ENCODE measurements at places on chromosomes 13 and 19. TPM values are rescaled to one million over a fixed set of nuclear protein-coding genes. Genes with fewer than 3 reads are reported as not detected.

The AMER2 gene
- total RNA-seq = not detected

The KCNN1 gene
- total RNA-seq = 4.7 TPM

The MUC16 gene
- total RNA-seq = not detected

The GAPDHS gene
- not detected for total RNA-seq

The C19orf81 gene
- 33.0 TPM for total RNA-seq

The UBE2L5 gene
- not detected for total RNA-seq

The FFAR2 gene
- total RNA-seq = not detected

The HMGB1 gene
- 442 TPM for total RNA-seq

The RGL3 gene
- 0.40 TPM for total RNA-seq

The SSBP4 gene
- 189 TPM for total RNA-seq

DNA sequence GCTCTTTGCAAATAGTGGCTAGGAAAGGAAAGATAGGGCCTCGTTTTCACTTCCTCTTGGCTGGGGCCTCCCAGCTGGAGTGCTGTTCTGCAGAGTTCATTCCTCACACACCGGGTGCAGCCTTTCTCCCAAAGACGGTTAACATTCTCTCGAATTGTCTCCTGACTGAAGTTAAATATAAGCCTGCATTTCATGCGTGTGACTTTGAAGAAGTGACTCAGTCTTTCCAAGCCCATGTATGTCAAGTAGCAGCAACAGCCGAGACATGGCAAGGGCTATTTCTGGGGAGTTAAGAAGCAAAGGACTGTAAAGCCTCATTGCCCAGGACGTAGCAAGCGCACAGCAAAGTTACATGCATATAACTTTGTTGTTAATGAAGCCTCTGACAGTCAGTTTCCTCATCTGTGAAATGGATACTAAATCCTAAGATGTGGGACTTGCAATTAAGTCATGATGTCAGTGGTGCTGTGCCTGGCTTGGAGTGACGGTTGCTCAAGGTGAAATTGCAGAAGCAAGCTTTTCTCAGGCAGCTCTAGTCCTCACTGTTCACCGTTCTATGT is 502.4 kb downstream of the MYO16 start:
- no peak for DNase-seq

DNA sequence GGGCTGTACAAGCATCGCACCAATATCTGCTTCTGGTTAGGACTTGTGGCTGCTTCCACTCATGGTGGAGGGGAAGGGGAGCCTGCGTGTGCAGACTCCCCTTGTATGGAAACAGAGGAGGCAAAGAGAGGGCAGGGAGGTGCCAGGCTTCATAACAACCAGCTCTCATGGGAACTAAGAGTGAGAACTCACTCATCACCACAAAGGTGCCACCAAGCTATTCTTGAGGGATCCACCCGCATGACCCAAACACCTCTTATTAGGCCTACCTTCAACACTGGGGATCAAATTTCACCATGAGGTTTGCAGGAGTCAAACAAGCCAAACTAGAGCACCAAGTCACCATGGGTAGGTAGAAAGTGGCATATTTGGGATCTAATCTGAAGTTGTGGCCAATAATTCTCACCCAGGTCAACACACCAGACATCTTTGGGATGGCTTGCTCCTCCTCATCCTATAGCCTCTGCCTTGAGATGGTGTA is 46.4 kb downstream of the RUBCNL start:
- DNase-seq = no peak

DNA sequence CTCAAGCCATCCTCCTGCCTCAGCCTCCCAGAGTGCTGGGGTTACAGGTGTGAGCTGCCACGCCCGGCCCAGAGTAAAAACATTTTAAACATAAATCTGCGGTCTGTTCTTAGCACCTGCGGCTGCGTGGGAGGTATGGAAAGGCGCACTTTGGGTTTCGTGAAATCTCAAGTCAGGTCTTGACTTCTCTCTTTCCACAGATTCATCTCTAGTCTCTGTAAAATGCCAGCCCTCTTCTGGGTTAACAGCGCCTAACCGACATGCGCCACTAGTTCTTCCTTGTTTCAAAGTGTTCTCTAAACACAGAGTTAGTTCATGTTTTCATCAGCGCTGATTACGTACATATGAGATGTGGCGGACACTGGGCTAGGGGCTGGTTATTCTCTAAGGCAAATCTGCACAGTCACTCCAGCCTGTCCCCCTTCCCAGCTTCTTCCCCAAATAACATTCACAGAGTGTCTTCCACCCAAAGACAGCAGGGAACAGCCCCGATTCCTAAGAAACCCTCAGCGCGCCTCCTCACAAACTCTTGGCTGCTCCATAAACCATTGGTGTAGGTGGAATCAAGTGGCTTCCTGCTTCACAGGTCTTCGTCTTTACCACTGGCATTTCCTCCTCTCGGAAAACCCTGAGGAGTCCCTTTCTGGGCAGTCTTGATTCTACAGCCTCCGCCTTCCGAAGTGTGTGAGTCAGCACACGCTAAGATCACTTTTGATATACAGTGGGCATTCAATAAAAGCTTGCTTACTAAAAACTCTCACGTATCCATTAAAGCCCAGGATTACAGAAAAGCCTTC is 1.4 kb downstream of the PARP4 start:
- peak; percentile 30 for DNase-seq

DNA sequence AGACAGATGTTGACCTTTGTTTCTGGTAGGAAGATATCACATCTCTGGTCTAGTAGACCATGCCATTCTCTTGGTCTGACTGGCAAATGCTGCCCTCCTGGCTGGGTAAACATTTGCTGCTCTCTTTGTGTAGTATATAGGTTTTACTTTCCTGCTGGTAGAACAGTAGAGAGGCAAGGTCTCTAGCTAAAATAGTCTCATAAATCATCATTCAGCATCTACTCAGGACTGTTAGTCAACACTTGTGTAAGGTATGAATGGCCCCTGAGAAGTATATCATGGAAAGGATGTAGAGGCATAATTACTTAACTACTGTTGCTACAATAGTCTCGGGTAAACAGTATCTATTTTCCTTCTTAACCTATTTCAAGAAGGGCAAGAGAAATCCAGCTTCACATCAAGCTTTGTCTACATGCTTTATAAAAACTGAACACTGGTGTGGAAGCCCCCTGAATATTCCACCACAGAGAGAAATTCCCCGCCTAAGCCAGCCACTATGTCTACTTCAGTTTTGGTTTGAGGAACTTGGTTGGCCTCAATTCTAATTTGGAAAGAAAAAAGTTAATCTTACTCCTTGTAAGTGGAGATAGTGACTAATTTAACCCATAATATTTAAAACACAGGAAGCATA is 18.4 kb upstream of the MYCBP2 start:
- DNase-seq = no peak

DNA sequence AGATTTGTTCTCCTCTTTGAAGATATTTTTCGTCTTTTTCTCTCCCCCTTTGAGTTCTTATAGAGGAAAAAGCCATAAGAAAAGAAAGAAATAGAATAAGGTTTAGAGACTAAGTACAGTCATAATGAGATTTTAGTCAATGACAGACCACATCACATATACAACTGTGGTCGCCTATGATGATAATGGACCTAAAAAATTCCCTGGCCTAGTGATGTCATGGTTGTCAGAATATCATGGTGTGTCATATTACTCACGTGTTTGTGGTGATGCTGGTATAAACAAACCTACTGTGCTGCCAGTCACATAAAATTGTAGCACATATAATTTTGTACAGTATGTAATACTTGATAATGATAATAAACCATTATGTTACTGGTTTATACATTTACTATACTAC is 1096.1 kb downstream of the OLFM4 start:
- DNase-seq = no peak

GRCh38 chr13:86554066-86554465 is 754.8 kb upstream of the SLITRK6 start:
- DNase-seq = no peak

DNA sequence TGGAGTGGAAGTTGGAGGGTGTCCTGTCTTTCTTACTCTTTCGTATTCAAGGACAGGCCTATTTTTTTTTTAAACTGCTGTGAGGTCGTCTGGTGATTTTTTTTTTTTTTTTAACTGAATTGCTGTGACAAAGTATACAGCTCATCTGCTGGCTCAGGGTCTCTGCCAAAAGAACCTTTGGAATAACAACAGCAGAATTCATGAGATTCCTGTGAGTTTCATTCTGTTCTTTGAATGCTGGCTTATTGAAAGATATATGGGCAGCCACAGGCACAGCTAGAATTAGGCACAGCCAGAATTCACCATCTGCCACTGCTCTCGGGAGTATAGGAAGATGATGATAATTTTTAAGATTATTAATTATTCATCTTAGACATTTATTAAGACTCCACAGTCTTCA is 21.4 kb upstream of the FRY start:
- DNase-seq = no peak

GRCh38 chr19:16025108-16026101 is 50.9 kb upstream of the TPM4 start:
- peak; percentile 59 for DNase-seq

DNA sequence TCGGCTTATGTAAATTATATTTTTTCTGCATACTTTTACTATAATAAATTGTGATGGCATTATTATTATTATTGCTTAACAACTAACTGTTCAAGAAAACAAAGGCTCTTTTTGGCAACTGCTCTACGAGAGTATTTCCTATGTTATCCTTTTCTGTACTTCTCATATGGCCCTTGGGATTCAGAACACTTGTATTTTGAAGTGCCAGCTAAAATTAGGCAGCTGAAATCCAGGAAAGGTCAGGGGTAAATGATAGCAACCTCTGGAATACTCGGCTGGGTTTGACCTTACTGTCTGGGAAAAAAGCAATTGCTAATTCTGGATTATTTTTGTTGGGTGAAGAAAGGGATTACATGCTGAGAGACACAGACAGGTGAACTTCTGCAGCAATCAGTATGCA is 23.9 kb downstream of the EDNRB start:
- DNase-seq = no peak

- DNase-seq = no peak
Measured at GRCh38 chr13:54628383-54628782, 1599.8 kb downstream of the OLFM4 start.

GRCh38 chr13:91565296-91565695 is 166.9 kb downstream of the GPC5 start:
- DNase-seq = no peak

DNA sequence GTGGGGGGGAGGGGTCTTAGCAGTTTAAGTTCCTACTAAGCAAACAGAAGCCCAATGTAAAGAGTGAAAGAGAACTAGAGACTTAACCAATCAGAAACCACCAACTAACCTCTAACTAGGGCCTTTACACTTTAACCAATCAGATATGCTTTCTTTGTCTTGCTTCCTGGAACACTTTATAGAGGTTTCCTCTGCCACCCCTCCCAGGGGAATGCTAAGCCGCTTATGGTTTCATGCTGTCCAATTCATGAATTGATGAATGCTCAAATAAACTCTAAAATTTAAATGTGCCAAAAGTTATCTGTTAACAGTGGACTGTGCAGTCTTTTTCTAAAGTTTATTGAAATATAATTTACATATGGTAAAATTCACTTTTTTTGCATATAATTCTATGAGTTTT is 33.9 kb upstream of the LATS2 start:
- DNase-seq = no peak

- no peak for DNase-seq
Measured at GRCh38 chr13:49062297-49062896, 86.7 kb downstream of the FNDC3A start.

GRCh38 chr13:99501848-99502301 is 603 bp downstream of the TM9SF2 start:
- no peak for DNase-seq

- DNase-seq = no peak
Measured at GRCh38 chr13:92315265-92315664, 911.3 kb upstream of the GPC6 start.

DNA sequence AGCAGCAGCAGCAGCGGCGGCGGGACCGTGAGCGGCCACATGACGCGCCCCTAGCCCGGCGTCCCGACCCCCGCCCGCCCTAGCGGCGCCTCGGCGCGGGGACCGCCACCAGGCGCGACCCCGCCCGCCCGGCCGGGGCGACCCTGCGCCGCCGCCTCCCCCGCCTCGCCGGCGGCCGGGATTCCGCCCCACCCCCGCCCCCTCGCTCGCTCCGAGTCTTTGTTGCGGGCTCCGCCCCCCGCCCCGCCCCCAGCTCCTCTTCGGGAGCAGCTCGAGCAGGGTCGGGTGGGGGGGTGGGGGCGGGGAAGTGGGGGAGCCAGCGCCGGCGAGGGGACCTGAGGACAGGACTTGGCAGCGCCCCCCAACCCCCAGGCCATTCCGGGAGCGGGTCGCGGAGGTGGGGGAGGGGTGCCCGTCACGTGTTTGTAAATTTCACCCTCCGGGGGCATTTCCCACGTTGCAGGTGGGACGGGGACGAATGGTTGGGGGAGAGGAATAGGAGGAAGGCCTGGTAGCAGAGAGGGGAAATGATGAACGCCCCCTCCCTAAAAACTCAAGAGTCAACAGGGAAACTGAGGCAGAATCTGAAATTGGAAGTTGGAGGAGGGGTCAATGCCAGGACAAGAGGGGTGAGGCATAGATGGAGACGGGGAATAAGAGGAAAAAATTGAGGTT is at the start of gene OLFM2:
OLFM2 (minus strand) TSS at position 190 of the 675 bp plus-strand sequence; CDS start at position 41, 149 bp downstream.
- DNase-seq = peak; percentile 69

- DNase-seq = no peak
Measured at GRCh38 chr13:101925731-101926130, 473.3 kb downstream of the ITGBL1 start.

- no peak for DNase-seq
Measured at GRCh38 chr13:91459485-91459884, 61.1 kb downstream of the GPC5 start.

- DNase-seq = peak; percentile 6
Measured at GRCh38 chr13:30654430-30654829, 36.7 kb downstream of the USPL1 start.

GRCh38 chr13:20713751-20714150 is 10.3 kb downstream of the IL17D start:
- DNase-seq = no peak

GRCh38 chr19:45314708-45315245 is 7.9 kb downstream of the CKM start:
- DNase-seq = no peak

GRCh38 chr19:3586127-3586626 is 899 bp downstream of the GIPC3 start:
- DNase-seq = peak; percentile 74

- DNase-seq = no peak
Measured at GRCh38 chr19:6062961-6063575, 47.2 kb downstream of the RFX2 start.

Data from K562 (cell line).